LHCN-M2 (cell line): ENCODE measurements at places on chromosomes 11 and 22. TPM values are rescaled to one million over a fixed set of nuclear protein-coding genes. Genes with fewer than 3 reads are reported as not detected.
A peak's percentile ranks its signal among the peaks of the same experiment; 100 is the strongest.

- DNase-seq, result peak; percentile 83
These were observed 5.3 kb downstream of the ATP5MG start for GRCh38 chr11:118406599-118407166.

DNA sequence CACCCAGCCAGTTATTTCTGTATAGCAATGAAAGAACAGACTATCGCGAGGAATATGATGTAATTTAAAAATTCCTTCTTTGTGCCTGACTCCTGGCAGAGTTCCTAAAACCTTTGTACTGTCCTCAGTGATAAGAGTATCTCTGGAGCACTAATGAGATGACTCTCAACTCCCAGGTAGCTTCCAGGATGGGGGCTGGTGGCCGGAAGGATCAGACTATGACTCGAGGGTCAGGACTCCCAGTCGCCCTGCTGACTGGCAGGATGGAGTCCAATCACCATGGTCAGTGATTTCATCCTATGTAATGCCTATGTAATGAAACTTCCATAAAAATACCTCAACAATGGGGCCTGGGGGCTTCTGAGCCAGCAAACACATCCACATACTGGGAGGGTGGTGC is 135.1 kb downstream of the SHANK2 start:
- DNase-seq, result no peak

DNA sequence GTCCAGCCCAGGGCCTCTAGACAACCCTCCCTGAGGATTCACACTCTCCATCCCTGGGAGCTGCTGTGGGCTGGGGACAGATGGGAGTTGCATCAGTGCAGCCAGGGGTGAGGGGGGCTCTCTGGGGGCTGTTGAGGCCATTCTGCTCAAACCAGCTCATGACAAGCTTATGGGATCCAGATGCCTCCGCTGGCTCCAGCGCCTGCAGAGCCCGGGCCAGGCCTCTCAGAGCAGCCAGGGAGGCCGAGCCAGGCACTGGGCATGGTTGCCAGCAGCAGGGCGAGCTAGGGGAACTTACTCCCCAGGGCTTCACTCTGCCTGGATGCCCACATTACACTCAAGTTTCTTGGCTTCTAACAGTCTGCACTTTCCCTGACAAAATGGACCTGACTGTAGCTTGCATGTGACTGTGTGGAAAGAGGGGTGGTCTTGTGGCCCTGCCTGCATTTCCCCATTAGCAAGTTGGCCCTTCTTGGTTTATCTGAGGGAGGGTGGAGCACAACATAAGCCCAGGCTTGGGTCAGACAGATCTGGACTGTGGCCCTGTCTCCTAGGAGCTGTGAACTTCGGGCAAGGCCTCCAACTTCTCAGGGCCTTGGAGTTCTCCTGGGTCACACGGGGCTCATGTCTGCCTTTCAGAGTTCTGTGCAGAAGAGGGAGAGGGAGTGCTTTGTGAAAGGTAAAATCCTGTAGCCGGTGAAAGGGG is 34.5 kb upstream of the CYB5R3 start:
- DNase-seq, result no peak

Gene FGF4
- total RNA-seq, result not detected in 2 replicates

DNA sequence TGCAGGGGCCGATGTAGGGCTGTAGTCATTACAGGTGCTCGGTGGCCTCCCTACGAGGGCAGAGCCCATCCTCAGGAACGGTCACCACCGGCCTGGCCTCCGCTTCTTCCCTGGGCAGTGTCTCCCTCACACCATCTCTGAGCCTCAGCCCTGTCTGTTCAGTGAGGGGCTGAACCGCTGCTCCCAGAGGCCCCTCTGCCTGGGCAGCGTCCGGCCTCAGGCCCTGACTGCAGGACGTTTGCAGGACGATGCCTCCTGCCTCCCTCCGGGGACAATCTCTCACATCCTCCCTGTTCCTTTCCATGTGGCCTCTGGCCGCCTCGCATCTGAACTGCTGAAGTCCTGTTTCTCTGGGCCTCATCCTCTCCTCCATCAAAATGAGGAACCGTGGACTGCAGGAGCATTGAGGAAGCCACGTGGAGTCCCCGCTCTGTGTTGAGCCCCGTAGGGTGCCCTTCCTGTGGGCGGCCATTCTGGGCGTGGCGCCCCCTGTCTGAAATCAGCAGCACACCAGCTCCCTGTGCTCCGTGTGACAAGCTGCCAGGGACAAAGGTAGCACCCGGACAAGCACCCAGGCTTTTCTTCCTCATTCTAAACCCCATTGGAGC is 933.5 kb downstream of the BRD1 start:
- DNase-seq, result no peak

- DNase-seq, result no peak
These were observed 6.6 kb upstream of the KRTAP5-6 start for GRCh38 chr11:1690167-1691025.

Gene OR2AT4
- total RNA-seq, result not detected in 2 replicates

- no peak for DNase-seq
These were observed 98.2 kb upstream of the BID start for GRCh38 chr22:17872471-17872870.

Gene FOLH1
- not detected in 2 replicates for total RNA-seq

Gene DENND6B
- 2.8 and 3.5 TPM in 2 replicates for total RNA-seq

Gene AIFM3
- total RNA-seq, result 0.13 TPM in 1 of 2 replicates, not detected in the other

DNA sequence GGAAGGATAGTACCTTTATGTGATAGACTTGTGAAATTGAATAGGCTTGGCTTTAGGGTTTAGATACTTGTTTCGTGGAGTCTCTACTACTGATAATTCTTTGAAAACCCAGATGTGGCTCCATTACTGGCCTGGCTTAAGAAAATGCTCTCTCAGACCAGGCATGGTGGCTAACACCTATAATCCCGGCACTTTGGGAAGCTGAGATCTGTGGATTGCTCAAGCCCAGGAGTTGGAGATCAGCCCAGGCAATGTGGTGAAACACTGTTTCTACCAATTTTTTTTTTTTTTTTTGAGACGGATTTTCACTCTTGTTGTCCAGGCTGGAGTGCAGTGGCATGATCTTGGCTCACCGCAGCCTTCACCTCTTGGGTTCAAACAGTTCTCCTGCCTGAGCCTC is 40.9 kb downstream of the ATG13 start:
- DNase-seq, result peak; percentile 77

GRCh38 chr22:32628628-32629572 is 154.3 kb downstream of the FBXO7 start:
- no peak for DNase-seq

Gene OR5A1
- total RNA-seq, result not detected in 2 replicates

DNA sequence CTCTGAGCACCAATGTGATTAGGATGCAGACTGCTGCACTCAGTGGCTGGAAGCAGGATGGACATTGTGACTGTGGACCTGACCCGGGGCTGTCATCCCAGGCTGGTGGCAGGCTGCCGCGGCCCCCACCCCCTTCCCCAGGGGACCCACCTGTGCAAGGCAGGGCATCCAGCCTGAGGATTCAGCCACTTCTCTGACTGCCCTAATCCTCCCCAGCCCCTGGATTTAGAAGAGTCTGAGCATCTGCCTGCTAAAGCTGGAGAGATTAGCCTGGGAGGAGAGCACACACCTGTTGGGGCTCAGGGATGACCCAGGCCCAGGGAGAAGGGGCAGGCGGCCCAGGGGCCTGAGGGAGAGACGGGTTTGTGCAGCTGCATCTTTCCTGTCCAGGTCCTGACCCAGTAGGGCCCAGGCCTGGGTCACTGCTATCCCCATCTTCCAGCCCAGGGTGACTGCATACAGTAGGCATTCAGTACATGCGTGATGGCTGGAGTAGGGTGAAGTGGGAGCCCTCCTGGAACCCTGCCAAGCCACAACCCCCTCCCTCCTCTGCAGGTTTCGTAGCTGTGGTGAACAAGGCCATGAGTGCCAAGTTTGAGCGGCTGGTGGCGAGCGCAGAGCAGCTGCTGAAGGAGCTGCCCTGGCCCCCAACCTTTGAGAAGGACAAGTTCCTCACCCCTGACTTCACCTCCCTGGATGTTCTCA is 12.1 kb downstream of the DPP3 start:
- DNase-seq, result no peak

Gene PARVA
- total RNA-seq, result 49.6 and 55.7 TPM in 2 replicates

- DNase-seq, result peak; percentile 95
These were observed 230.4 kb downstream of the ST3GAL4 start for GRCh38 chr11:126585774-126586491.

DNA sequence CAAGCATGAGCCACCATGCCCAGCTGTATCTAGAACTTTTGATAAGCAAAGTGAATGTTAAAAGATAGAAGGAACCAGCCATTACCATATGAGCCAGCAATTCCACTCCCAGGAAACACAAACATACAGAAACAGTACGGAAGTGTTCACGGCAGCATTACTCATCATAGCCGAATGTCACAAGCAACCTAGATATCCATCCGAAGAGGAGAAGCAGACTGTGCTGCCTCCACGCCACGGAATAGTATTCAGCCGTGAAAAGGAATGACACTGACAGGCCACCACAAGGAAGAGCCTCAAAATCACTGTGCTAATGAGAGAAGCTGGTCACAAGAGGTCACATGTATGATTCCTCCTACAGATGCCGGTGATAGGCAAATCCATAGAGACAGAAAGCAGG is 17.6 kb upstream of the MGAT3 start:
- DNase-seq, result peak; percentile 51

DNA sequence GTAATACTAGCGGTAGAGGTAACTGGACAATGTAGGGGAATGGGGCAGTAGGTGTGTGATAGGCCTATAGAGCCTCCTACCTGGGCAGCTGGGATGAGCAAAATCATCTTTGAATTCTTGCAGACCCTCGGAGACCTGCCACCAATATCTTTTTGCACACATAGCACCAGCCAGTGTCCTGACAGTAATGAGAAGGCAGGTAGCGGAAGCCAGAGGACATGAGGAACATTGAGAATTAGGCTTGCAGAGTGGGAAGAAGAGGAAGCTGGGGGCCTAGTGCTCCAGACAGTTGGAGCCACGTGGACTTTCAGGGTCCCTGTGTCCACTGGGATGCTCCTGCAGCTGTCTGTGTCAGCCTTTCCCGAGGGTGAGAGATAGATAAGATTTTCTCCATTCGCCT is 17.2 kb upstream of the SYT13 start:
- DNase-seq, result no peak

Gene ANO9
- total RNA-seq, result not detected in 2 replicates

Gene MPPED2
- total RNA-seq, result 0.06 TPM in 1 of 2 replicates, not detected in the other

Gene CCDC87
- total RNA-seq, result 0.34 and 0.51 TPM in 2 replicates

Gene HPX
- total RNA-seq, result 0.13 TPM in 1 of 2 replicates, not detected in the other

DNA sequence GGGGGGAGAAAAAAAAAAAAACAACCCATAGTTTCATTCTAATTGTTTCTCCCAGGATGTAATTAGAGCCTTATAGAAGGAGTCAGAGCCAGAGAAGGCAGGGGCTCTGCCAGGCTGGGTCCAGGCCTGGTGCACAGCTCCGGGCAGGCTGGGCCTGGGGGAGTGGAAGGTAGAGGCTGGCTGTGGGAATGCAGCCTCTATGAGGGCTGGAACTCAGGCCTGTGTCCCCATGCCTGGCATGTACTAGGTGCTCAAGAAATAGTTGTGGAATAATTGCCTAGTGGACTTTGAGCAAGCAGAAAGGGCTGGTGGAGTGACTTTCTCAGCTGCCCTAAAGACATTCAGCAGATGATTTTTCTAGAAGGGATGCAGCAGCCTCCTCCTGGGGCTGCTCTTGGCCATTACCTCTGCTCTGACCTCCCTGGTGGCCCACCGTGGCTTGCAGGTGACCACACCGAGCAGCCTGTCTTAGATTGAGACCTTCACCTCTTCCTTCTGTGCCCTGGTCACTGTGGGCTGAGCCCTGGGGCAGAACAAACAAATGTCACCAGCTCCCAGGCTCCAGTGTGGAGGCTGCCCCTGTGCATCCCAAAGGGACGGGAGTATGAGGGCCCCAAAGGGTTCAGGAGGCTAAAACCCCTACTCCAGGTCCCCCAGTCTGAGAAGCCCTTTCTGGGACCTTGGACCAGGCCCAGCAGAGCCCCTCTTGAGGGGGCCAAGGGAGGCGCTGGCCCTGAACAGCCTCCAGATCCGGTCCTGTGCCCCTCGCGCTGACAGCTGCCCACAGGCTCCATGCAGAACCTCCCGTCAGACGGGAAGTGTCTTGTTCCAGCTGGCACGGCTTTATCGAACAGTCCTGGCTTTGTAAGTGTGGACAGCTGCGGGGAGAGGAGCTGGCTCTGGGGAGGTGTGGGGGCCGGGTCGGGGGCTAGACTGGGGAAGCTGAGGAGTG is 18.8 kb downstream of the MYEOV start:
- DNase-seq, result no peak

- DNase-seq, result no peak
These were observed 91.0 kb downstream of the RRM1 start for GRCh38 chr11:4185561-4185960.

Gene C11orf16
- not detected in 2 replicates for total RNA-seq

DNA sequence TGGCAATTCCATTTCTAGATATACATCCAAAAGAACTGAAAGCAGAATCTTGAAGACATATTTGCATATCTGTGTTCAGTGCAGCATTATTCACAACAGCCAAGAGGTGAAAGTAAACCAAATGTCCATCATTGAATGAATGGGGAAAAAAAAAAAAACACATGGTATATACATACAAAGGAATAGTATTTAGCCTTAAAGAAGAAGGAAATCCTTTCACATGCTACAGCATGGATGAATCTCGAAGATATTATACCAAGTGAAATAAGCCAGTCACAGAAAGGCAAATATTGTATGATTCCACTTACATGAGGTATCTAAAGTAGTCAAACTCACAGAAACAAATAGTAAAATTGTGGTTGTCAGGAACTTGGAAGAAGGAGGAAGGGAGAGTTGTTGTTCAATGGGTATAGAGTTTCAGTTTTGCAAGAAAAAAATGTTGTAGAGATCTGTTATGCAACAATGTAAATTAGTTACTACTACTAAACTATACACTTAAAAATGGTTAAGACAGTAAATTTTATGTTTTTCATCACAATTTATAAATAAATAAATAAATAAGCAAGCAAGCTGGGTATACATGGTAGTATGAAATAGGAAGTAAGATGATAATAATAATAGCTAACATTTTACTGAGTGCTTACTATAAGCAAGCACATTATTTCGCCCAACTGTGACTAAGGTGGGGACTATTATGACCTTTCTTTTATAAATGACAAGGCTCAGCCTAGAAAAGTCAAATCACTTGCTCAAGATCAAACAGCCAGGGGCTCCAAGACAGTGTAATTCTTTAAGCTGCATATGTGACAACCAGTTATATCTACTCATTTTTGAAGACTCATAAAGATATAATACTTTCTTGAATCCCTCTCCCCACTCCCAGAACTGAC is 50.0 kb downstream of the FAM168A start:
- DNase-seq, result no peak

DNA sequence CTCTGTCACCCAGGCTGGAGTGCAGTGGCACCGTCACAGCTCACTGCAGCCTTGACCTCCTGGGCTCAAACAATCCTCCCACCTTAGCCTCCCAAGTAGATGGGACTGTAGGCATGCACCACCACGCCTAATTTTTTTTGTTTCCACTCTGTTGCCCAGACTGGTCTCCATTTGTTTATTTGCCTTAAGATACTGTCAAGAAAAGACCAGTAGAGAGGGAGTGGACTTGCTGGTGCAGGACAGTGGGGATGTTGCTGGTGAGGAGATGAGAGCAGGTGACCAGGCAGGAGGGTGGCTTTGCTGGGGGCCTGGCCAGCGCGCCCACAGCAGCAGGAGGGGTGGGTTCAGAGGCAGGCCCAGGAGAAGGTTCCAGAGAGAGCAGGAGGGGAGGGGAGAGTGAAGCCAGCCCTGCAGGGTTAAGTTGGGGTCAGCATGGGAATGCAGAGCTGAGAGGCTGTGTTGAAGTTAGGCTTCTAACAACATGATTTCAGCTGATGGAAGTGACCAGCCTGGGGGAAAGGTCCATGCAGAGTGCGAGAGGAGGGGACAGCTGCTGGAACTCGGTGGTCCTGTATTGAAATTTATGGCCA is 35.8 kb downstream of the NADSYN1 start:
- DNase-seq, result no peak

Gene SYT12
- total RNA-seq, result not detected in 2 replicates

Gene GGTLC2
- total RNA-seq, result not detected in 2 replicates

Gene HSCB
- total RNA-seq, result 23.9 and 26.2 TPM in 2 replicates
